ENCODE measurements at places on chromosomes 7 and 10. TPM values are rescaled to one million over a fixed set of nuclear protein-coding genes. Genes with fewer than 3 reads are reported as not detected.

DNA sequence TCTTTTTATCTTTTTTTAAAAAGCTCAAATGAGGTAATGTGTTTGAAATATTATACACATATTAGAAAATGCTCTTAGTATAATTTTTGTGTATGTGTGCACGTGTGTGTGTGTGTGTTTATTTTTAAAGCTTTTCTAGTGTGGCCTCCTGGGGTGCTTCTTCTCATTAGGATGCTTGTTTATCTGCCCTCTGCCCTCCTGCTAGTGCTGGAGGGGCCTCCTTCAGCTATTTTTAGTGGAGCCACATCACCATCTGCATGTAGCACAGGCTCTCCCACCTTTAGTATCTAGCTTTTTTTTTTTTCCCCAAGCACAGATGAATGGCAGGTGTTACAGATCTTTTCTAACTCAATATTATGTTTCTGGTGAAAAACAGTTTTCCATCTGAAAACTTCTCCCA, 155.7 kb upstream of the TMEM229A start:
- peak; percentile 2 for DNase-seq

SMO gene
- total RNA-seq = 44.9 TPM

- DNase-seq = no peak
These were observed 132.2 kb downstream of the ZNF37A start for GRCh38 chr10:38226385-38226784.

- DNase-seq = peak; percentile 33
These were observed 183.3 kb upstream of the PRKCQ start for GRCh38 chr10:6763423-6763822.

PDE6C gene
- total RNA-seq = not detected

DNA sequence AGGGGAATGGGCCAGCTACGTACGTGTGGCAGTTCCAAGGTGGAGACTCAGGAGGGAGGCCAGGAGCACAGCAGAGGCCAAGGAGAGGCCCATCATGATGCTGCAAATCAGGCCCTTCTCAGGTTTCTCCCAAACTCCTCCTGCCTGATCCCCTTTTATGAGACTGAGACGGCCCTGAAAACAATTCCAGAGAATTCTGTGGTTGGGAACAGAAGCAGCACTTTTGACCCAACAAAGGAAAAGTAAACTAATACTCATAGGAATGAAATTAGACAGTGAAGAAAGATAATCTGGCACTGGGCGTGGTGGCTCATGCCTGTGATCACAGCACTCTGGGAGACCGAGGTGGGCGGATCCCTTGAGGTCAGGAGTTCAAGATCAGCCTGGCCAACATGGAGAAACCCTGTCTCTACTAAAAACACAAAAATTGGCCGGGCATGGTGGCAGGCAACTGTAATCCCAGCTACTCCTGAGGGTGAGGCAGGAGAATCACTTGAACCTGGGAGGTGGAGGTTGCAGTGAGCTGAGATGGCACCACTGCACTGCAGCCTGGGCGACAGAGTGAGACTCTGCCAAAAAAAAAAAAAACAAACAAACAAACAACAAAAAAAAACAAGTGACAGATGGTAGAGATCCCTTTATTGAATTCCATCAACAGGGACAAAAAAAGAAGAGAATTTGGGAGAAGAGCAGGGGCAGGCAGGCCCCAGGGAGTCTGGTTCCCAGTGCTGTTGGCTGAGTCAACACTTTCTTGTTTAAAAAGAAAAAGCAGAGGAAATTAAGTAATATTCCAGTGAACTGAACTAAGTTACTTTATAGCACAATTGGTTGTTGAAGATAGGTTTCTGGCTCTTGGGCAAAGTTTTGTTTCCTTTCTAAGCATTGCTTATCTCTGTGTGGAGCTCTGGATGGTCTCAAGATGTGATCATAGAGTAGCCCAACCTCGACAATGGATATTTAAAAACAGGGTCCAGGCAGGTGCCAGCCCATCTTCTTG, at the start of gene CCL26:
TSS of gene CCL26 (minus strand) at position 131 of the 997 bp plus-strand sequence. CDS start at position 96, 35 bp downstream.
- no peak for DNase-seq

DNA sequence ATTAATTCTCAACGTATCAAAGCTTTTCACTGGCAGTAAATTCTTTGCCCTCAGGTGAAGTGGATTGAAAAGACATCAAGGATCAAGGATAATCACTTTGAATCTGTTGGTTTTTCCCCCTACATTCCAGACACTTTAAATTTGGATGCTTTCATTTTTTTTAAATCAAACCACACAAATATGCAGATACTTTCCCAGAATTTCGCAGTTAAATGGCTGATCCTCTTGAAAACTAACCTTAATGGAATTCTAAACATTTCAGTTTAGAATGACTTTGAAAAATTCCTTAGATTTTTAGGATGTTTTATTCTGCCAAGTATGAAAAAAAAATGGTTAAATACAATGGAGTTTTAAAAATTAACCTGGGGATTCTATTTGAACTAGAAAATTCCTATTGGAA, 325.9 kb downstream of the GFRA1 start:
- no peak for DNase-seq

GJD4 gene
- not detected for total RNA-seq

PON1 gene
- total RNA-seq = not detected

- DNase-seq = no peak
These were observed 14.8 kb downstream of the ADGRA1 start for GRCh38 chr10:133102415-133103095.

GRCh38 chr7:2036786-2037185, 196.0 kb downstream of the MAD1L1 start:
- peak; percentile 43 for DNase-seq

SHOC2 gene
- 19.3 TPM for total RNA-seq

TUBB8 gene
- 2.5 TPM for total RNA-seq
